ENCODE measurements at places on chromosomes 5 and 9.

- DNase-seq: no peak
These were observed 159.4 kb upstream of the NR3C1 start for GRCh38 chr5:143562935-143563334.

GRCh38 chr5:134576386-134577021 lies 51.0 kb downstream of the JADE2 start:
- DNase-seq: no peak

GRCh38 chr5:73897893-73898292 lies 271.9 kb downstream of the ARHGEF28 start:
- DNase-seq: no peak

DNA sequence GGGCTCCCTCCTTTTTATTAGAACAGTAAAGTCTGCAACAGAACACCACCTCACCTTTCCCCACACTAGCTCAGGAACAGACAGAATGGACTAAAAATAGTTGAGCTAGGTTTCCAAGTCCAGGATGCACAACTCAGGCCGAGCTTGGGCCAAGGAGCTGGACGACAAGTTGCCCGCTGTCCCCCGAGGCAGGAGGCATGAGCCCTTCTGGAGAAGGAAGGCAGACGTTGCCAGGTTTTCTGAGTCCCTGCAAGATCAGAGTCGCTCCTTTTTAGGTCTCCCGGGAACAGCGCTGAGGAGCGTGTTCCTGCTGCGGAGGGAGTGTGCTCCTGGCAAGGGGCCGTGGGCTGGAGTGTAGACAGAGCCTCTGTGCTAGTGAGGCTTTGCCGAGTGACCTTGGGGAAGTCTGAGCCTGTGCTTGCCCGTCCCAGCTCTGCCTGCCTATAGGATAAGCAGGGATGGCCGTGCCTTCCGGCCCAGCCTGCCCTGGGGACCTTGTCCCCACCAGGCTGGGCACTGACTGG lies 121.6 kb downstream of the WNK2 start:
- no peak for DNase-seq

DNA sequence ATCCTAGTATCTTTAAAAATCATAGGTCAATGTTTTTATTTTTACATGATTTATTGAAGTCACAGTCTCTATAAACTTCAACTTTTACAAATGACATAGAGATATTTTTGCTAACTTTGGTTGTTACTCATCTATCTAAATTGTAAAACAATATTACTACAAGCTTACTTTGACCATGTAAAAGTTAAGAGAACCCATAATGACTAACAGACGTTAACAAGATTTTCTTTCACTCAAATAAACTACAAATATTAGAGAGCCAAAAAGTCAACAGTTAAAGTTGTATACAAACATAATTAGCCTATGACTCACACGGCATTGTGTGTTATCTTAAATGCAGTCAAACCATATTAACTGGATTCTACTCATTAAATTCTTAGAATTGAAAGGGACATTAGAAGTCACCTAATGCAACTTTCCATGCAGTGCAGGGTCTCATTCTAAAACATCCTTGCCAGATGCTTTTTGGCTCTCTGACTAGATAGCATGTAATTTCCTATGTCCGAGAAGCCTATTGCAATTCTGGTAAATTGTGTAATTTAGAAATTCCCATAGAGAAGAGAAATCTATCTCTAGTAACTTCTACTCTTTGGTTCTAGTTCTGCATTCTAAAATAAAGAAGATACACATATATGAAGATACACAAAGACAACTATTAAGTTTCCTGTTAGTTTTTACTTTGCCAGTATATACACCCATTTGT lies 42.2 kb upstream of the UGT3A2 start:
- DNase-seq: no peak

DNA sequence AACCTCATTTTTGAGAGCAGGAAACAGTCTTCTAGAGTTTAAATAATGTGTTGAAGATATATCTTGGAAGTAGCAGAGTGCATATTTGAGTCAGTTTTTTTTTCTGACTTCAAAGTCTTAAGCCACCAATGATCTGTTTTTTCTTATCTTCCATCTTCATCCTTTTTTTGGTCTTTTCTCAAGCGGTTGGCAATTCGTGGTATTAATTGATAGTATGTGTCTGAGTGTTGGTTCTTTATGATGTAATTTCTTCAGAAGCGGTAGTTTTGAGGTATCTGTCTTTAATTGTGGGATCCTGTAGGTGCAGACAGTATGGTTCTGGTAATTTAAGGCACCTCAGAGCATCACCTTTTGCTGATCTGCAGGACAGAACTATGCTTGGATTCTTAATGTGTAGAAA lies 3.9 kb downstream of the CSNK1G3 start:
- DNase-seq: no peak

All from GM12878 (cell line).